KG1 (cell line): ENCODE measurements at places on chromosomes 4 and X.
A peak's percentile ranks its signal among the peaks of the same experiment; 100 is the strongest.

DNA sequence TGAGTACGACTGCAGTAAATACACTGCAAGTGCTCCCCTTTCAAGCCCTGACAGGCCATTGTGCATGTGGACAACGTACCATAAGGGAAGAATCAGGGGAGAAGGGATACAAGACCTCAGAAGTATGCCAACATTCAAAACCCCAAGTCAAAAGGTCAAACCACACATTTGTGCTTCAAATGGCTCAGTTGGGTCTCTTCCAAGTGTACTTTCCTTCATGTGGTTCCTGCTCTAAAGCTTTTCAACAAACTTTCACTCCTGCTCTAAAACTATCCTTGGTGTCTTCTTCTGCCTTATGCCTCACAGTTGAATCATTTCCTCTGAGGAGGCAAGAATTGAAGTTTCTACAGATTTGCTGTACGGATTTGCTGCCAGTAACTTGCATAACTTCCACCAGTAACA is 305.7 kb upstream of the SLIT2 start:
- DNase-seq: no peak

DNA sequence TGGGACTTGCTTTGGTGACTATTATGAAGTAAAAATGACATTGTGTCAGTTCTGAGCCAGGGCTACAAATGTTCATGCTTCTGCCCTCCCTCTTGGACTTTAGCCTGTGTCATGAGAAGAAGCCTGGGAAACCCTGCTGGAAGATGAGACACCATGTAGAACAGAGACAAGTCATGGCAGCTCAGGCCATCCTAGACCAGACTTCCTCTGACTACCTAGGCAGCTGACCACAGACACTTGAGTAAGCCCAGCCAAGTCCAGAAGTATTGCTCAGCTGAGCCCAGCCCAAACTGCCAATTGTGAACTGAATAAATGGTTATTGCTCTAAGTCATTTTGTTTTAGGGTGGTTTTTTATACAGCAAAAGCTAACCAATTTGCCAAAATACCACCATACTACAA is 467.6 kb upstream of the CNKSR2 start:
- no peak for DNase-seq

- no peak for DNase-seq
These were observed 3.2 kb downstream of the SEPSECS start for GRCh38 chr4:25157081-25157480.

- DNase-seq: no peak
These were observed 26.5 kb downstream of the STIM2 start for GRCh38 chr4:26887143-26887542.

DNA sequence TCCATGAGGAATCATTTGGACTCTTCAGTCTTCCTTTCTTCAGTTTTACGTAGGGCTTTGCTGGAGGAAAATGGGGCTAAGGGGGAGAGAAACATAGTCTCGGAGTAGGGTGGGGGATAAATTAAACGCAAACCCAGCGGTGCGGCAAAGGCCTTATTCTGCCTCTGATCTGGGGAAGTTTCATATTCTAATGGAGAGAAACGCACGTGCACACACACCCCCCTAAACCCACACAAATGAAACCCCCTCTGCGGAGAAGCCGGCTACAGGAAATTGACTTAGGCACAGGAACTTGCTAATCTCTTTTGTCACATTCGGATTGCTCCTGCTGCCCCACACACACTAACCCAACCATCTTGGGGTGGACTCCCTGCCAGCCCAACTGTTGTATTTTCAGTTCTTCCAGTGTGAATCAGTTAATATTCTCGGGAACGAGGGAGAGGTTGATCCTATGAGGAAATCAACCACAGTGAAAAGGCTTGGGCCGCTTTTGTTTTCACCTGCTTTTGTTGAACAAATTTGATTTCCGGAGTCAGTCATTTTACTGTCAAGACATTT is at the start of gene RHOH:
Gene RHOH (plus strand): TSS at position 308 of the 558 bp plus-strand sequence. CDS start 46,356 bp downstream, outside the sequence.
- DNase-seq: peak; percentile 66

DNA sequence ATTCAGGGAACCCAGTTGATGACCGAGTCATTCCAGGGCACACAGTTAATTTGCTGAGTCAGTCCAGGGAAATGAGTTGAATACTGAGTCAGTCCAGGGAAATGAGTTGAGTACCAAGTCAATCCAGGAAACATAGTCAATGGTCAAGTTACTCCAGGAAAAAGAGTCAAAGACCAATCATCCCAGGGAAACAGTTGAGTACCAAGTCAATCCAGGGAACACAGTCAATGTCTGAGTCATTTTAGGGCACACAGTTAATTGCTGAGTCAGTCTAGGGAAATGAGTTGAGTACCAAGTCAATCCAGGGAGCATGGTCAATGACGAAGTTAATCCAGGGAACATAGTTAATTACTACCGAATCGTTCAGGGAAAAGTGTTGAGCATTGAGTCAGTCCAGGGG is 754.4 kb downstream of the NLGN4X start:
- no peak for DNase-seq

GRCh38 chr4:2182994-2183393 is 58.9 kb downstream of the HAUS3 start:
- no peak for DNase-seq

GRCh38 chr4:42280327-42281095 is 116.8 kb upstream of the SHISA3 start:
- peak; percentile 59 for DNase-seq

DNA sequence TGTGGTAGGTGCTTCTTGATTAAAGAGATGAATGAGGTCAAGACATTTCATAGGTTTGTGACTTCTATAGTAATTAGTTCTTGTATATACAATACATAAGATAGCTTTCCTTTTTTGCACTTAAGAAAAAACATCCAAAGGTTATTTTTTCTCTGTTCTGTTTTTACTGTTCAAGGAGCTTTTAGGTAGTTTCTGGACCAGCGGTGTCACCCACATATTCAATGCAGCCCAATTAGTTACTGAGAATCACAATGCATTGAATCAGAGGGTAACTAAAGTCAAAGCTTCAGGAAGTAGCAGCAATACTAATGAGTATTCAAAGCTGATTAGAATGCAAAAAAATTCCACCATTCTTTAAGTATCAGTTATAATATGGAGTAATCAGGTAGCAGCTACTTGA is 211.6 kb downstream of the SH2D1A start:
- DNase-seq: no peak

- no peak for DNase-seq
These were observed 10.7 kb downstream of the BBS12 start for GRCh38 chr4:122742933-122743829.

DNA sequence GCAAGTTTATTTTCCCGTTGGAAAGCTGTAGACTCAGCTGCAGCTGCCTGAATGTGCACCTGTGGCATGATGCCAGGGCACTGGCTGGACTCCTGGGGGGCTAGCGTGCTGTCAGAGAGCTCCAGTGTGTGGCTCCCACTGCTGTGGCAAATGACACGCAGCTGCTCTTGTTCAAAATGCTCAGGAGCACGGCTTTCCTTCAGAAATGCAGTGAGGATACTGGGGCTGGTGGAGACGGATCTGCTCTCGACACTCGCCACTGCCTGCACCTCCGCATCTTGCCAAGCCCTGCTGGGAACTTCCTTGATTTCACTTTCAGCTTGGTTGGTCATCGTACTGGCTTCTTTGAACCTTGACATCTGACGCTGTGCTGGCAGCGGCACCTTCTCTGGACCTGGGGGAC is 58.7 kb downstream of the GPRIN3 start:
- no peak for DNase-seq

- DNase-seq: no peak
These were observed 390.1 kb downstream of the PDGFC start for GRCh38 chr4:156581282-156582063.

- no peak for DNase-seq
These were observed 38.8 kb downstream of the NSG1 start for GRCh38 chr4:4425696-4426095.

- no peak for DNase-seq
These were observed 634 bp downstream of the APOO start for GRCh38 chrX:23907111-23907497.

DNA sequence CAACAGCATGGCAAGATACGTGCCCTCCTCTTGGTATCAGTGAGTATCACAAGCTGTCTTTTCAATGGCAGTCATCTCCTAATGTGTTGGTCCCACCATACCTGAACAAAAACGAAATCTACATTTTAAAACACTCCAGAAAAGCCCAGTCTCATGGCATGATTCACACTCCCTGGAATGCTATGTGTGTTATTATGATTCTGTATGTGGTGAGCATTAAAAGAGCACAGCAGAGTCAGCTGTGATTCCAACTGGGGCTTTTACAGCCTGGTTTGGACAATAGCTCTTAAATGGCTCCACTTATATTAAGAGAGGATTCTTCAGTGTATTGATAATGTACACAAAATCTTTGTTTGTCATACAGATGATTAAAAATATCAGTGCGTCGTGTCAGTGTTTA is 274.1 kb upstream of the GK2 start:
- no peak for DNase-seq

DNA sequence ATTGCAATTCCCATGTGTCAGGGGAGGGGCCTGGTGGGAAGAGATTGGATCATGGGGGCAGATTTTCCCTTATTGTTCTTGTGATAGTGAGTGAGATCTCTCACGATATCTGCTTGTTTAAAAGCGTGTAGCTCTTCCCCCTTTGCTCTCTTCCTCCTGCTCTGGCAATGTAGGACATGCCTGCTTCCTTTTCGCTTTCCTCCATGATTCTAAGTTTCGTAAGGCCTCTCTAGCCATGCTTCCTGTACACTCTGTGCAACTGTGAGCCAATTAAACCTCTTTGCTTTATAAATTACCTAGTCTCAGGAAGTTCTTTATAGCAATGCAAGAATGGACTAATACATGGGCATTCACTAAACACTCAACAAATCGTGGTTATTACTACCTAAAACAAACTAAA is 37.2 kb upstream of the PAPSS1 start:
- DNase-seq: no peak

DNA sequence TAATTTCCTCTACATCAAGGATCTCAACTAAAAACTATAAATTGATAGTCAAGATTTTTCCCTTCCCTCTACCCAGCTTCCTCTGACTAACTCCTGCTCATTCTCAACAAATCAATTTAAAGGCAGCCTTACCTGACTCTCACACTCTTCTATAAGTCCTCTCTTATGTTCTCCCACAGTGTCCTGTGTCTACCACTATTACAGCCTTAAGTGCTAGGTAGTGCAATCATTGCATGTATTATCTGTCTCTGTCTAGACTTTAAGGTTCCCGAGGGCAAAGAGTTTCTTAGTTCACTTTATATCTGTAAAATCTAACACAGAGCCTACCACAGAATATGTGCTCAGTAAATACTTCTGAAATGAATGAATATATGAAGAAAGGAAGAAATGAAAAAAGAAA is 123.7 kb downstream of the BTC start:
- no peak for DNase-seq

DNA sequence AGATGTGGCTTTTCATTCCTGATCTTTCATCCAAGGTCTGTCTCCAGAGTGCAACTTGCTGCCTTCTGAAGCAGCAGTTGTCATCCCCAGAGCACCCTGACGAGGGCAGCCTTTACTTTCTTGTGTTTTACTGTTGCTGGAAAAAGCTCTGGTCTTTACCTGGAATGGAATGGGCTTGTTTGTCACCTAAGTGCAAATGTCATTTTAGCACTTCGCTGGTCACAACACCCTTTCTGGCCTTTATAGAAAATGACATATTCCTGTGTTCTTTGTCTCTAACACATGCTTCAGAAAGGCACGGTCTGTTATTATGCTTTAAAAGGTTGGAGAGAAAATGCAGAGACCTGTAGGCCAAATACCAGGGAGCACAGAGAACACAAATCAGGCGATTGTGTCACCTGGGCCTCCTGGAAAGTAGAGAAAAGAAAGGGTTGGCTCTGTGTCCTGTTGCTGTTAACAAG is 332.7 kb upstream of the IGFBP7 start:
- peak; percentile 0 for DNase-seq

DNA sequence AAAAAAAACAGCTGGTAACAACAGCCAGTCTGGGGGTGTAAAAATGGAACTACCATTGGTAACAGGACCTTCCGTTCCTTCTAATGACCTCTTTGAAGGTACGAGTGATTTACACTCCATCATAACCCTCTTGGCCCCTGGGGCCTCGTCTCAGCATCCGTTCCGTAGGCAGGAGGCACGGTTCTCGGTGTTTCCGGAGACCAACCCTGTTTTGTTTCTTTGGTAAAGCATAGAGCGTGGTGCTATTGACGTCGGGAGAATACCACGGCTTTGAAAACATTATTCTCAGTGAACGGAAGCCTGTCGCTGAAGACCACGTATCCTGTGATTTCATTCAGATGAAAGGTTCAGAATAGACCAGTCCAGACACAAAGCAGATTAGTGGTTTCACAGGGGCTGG is 198.9 kb downstream of the ASMT start:
- DNase-seq: no peak

GRCh38 chr4:56905796-56906195 is 1.9 kb upstream of the REST start:
- DNase-seq: no peak

- DNase-seq: no peak
These were observed 32.7 kb upstream of the MAGED1 start for GRCh38 chrX:51860679-51861078.
